AG10803 (cell line): ENCODE measurements at places on chromosomes 1 and 21.

- no peak for DNase-seq
Measured at GRCh38 chr1:25757846-25758185, 42.2 kb upstream of the SELENON start.

DNA sequence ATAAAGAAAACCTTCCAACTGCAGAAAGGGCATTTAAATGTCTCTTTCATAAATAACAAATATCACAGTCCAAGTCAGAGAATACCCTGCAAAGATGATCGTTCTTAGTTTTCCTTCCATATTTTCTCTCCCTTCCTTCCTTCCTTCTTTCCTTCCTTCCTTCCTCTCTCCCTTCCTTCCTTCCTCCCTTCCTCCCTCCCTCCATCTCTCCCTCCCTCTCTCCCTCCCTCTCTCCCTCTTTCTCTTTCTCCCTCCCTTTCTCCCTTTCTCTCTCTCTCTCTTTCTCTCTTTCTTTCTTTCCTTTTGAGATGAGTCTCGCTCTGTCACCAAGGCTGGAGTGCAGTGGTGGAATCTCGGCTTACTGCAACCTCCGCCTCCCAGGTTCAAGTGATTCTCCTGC, 29.0 kb upstream of the SCAF4 start:
- no peak for DNase-seq

GRCh38 chr1:103788377-103788776, 38.7 kb downstream of the AMY1C start:
- peak; percentile 1 for DNase-seq

GRCh38 chr21:41901782-41902181, 22.6 kb upstream of the PRDM15 start:
- DNase-seq, result no peak

- no peak for DNase-seq
Measured at GRCh38 chr1:226498640-226499008, 49.9 kb upstream of the STUM start.

- DNase-seq, result no peak
Measured at GRCh38 chr1:108691128-108691941, 775 bp upstream of the PRPF38B start.

GRCh38 chr1:197778366-197778945, 3.2 kb upstream of the DENND1B start:
- DNase-seq, result no peak

GRCh38 chr1:25485536-25486411, 55.1 kb downstream of the MACO1 start:
- no peak for DNase-seq

DNA sequence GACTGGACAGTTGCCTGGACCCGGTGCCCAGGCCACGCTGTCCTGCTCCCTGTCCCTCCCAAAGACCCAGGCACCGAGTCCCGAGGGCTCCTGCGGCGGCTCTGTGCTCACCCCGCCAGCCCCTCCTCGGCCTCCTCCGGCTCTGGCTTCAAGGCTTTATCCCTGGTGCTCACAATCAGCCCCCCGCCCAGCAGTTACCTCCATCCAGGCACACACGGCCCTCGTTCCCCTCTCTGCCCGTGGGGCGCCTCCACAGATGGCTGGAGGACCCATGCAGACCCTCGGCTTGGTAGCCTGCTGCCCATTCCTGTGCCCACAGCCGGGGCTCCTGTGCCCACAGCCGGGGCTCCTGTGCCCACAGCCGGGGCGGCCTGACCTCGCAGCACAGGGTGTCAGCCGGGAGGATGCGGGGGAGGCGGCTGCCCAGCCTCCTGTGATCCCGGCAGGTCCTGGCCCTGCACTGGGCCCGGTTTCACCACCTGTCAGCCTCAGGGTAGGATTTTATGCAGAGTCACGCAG, 52.3 kb upstream of the COL18A1 start:
- no peak for DNase-seq

DNA sequence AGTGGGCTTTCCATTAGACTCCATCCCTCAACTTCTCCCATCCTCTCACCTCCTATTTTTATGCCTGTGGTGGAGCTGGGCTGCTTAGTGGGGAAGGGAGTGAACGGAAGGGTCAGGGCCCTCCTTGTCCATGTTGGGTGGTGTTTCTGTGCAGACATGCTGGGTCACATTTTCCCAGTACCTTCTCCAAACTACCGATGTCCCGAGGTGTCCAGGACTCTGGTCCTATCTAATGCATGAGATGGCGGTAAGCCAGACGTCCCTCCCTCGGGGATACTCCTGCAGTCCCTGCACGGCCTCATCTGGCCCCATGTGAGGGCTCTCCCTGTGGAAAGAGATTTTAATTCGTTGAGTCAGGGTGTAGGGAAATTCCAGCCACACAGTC, 61.0 kb downstream of the OBSCN start:
- no peak for DNase-seq

GRCh38 chr1:207869859-207870258, 41.1 kb downstream of the CD34 start:
- no peak for DNase-seq

- DNase-seq, result peak; percentile 26
Measured at GRCh38 chr1:35857830-35858229, 25.2 kb upstream of the AGO1 start.

GRCh38 chr21:29075706-29076466, 2.4 kb upstream of the CCT8 start:
- no peak for DNase-seq

DNA sequence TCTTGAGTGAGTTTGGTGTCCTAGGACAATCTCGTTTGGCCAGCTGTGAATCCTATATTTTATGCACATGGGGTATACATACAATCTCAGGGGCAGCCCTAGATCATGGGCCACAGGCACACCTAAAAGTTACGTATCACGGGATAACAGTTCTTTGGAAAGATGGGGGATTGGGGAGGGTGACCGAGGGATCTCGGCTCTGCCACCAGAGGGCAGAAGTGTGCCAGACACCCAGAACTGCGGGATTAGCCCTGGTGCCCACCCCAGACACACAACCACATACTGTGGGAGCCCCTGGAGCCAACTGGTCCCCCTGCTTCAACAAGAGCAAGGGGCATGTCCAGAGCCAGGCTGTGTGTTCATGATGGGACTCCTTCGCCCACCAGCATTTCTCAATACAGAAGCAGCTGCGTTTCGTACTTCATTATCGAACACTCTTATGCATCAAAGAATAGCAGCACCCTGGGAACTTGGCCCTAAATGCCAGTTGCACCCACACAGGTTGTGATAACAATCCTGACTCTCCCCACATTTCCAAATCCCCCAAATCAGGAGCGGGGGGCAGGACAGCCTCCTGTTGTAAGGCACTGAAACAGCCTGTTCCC, 37.4 kb downstream of the TMCO4 start:
- no peak for DNase-seq

- DNase-seq, result peak; percentile 88
Measured at GRCh38 chr1:212485913-212486618, 53.3 kb downstream of the NENF start.

DNA sequence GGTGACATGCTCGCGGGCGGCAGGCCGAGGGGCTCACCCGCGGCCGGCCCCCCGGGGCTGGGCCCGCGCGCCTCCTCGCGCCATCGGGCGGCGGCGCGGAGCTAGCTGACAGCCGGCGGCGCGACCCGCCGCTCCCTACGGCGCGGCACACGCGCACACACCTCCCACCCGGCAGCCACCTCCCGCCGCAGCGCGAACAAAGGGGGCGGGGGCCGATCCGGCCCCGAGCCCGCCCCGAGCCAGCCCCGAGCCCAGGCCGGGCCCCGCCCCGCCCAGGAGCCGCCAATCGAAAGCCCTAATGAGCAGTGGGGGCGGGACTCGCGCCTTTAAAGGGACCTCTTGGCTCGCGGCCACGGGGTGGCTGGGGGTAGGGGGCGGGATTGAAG, at the start of gene KIF21B:
Gene KIF21B, minus strand, starts transcription at position 198 of the 386 bp plus-strand sequence. CDS start 331 bp downstream, outside the sequence.
- peak; percentile 13 for DNase-seq

DNA sequence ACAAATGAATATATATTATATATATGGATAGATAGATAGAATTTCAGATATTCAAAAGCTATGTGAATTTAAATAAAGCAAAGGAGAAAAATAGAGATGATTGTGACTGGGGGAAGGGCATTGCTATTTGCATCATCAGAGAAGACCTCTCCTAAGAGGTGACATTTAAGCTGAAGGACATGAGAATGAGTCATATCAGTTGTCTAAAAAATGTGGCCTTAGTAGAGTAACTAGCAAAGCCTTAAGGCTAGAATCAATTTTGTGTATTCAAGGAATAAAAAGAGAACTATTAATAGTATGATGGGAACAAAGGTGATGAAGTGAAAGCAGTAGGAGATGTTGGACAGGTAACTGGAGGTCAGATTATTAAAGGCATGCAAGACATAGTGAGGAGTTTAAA, 34.8 kb upstream of the SLC35F3 start:
- DNase-seq, result no peak

DNA sequence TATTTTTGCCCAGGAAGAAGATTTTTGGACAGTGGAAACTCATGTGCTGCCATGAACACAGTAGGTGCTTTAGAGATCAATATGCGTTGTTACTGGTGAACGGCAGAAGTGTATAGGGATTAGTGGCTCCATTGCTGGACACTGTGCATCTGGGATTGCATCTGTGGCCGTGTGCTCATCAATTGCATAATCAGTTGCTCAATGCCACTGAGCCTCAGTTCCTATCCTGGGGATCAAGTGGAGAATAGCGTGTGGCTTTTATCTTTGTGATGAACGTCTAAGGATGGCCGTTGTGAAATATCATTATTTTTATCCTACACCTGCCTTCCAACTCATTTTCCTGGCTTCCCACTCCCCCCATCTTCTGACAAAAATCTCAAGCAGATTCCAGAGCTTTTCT, 5.4 kb downstream of the TNN start:
- peak; percentile 85 for DNase-seq

GRCh38 chr1:45200435-45200834, 6.0 kb downstream of the ZSWIM5 start:
- no peak for DNase-seq

- no peak for DNase-seq
Measured at GRCh38 chr1:155000411-155000725, 2.2 kb upstream of the ZBTB7B start.

- DNase-seq, result no peak
Measured at GRCh38 chr1:87542697-87543096, 214.0 kb downstream of the LMO4 start.

- peak; percentile 20 for DNase-seq
Measured at GRCh38 chr1:58855274-58856165, 71.7 kb upstream of the JUN start.

DNA sequence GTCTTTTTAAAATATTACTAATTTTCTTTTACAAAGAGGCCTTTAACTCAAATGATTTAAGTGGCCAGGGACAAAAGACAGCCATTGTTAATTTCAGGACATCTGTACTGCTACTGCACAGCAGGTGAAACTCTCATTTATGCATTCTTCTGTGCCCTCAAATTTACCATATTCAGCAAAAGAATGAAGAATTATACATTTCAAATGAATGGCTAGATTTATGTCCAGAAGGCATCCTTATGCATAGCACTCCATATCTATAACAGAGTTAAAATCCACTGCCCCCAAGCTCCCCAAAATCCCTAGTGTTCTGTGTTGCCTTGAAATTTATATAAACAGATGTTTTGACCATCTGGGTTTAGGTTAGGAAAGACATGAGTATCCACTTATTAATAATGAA, 202.6 kb downstream of the DNM3 start:
- no peak for DNase-seq

GRCh38 chr1:212107481-212107880, 71.9 kb downstream of the DTL start:
- DNase-seq, result no peak

DNA sequence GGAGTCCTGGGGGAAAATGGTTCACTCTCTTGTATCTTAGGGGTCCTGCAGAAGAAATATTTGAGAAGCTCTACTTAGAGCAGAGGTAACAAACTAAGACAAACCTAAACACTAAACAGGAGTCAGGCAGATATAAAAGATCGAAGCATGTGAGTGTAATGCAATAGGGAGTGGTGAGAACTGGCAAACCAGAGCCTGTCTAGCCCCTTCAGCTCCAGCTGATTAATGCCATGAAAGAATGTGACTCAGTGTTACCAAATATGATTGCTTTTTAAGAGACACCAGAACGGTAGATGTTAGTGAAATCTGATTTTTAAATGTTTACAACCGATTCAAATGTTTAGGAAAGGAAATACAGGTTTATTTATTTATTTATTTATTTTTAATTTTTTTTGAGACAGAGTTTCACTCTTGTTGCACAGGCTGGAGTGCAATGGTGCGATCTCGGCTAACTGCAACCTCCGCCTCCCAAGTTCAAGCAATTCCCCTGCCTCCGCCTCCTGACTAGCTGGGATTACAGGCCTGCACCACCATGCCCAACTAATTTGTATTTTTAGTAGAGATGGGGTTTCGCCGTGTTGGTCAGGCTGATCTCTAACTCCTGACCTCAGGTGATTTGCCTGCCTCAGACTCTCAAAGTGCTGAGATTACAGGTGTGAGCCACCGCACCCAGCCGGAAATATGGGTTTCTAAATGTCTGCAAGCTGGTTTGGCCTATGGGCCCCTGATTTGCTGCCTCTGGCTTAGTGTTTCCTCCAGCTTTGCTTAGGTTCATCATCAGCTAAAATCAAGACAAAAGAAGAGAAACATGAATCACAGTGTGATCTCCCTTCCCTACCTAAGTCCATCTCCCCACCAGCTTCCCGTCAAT, 12.2 kb downstream of the TXNIP start:
- DNase-seq, result no peak

DNA sequence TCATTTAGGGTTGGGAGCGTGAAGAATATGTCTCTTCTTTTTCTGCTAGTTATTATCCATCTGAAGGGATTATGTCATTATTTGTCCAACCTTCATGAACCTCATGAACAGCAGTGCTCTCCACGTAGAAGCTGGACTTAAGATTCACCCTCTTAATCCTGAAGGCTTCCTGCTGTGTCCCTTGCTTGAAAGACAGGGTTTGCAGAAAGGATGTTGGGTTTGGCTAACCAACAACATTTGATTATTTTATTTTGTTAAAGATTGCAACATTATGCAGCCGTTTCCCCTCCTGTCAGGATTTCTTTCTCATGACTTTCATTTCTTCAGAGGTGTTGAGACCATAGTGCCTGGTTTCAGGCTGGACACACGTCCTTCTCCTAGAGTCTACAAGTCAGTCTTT, 75.2 kb downstream of the NGF start:
- peak; percentile 73 for DNase-seq
